ENCODE measurements at places on chromosomes 11 and 22.

DNA sequence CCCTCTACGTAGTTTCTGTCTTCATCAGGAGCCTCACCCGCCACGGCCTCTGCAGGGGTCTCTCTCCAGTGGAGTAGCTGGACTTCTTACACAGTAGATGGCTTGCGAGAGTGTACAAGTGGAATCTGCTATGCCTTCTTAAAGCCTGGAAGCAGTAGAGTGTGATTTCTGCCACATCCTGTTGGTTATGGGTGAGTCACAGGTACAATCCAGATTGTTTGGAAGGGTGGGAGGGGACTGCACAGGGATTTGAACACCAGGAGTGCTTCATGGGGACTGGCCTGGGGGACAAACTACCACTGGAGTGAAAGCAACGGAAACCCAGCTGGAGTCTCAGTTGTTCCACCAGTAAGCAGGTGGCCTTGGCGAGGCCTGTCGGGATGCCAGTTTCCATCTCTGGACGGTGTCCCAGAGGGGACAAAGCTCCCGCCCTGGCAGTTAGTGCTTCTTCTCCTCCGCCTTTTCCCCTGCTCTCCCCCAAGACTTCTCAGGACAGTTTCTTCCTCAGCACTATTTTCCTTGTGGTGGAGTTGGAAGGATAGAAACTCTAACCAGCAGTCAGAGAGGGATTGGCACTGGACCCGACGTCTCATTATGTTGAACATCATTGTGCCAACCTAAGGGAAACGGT is 85.0 kb upstream of the RCN1 start:
- DNase-seq = no peak

DNA sequence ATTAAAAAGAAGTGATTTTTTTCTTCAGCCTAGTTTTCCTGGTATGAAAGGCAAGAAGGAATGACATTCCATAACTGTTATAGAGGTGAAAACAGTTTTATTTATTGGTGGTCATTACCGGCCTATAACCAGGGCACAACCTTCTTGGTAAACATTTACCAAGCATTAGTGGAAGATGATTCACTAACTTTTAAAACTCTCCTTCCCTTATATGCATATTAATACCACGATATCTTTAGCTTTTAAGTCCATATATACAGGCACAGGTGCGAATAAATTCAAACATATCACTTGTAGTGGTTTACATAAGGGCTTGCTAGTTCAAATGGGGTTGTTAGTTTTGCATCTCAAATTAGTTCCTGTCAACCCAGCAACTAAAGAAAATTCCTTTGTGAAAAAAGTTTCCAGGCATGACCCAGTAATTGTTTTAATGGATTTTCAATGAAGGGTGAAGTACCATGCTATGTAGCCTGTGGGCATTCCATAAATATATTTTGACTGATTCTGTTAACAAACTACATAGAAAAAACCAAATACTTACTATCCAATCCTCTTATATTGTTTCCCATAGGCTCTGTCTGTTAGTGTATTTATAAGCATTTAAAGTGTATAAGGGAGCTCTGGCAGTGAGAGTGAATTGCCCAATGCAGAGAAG is 30.6 kb upstream of the ROBO3 start:
- DNase-seq = no peak

DNA sequence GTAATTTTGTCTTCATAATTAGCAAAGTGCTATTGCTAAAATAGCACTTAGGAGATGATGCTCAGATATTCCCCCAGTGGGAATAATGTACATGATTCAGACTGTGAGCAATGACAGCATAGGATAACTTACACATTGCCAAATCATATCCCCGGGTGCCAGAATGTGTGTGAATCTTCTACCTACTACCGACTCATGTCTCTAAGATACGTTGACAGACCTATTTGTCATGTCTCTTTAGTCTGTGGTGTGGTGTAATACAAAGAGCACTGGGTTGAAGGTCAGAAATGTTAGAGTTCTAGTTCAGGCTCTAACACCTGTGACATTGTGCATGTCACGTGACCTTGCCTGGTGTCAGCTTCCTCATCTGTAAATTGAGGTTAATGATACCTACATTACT is 31.0 kb upstream of the PICALM start:
- DNase-seq = no peak

- DNase-seq = peak; percentile 92
Measured at GRCh38 chr11:2533587-2534133, 88.9 kb downstream of the KCNQ1 start.

- DNase-seq = no peak
Measured at GRCh38 chr22:44292521-44292920, 20.2 kb downstream of the SHISAL1 start.

GRCh38 chr22:50569896-50570535 is 7.3 kb upstream of the SYCE3 start:
- no peak for DNase-seq

Data from cardiac fibroblast (primary cell).